H4 (cell line): ENCODE measurements at places on chromosomes 6 and 20.

GRCh38 chr20:57071283-57071731 is 195.1 kb downstream of the BMP7 start:
- no peak for DNase-seq

- DNase-seq = peak; percentile 60
Observed at GRCh38 chr20:17747431-17747846, 47.7 kb downstream of the BANF2 start.

GRCh38 chr6:63565727-63566596 is 6.3 kb upstream of the LOC128125822 start:
- no peak for DNase-seq

GRCh38 chr6:137157601-137158000 is 15.8 kb downstream of the IL22RA2 start:
- DNase-seq = no peak

GRCh38 chr6:28751514-28751913 is 172.3 kb downstream of the TRIM27 start:
- DNase-seq = no peak

GRCh38 chr6:24431045-24431451 is 28.3 kb downstream of the MRS2 start:
- peak; percentile 27 for DNase-seq

DNA sequence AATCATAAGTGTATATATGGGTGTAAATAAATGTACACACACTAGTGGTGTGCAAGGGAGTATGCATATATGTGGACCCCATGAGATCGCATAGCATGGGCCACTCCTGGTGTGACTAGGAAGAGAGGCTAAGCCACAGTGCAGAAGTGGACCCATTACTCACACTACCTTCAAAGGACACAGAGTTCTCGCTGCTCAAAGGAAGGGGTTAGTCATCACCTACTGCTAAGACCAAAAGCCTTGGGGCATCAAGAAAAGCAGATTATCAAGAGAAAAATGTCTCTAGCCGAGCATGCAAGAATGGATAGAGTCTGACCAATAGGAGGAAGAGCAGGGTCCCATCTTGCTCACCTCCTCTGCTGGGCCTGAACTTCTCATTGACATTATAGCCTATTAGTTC is 195.5 kb downstream of the MAFB start:
- peak; percentile 27 for DNase-seq

- DNase-seq = no peak
Observed at GRCh38 chr6:53889365-53889764, 94.6 kb downstream of the LRRC1 start.

- DNase-seq = no peak
Observed at GRCh38 chr6:104414723-104415122, 445.0 kb downstream of the HACE1 start.

DNA sequence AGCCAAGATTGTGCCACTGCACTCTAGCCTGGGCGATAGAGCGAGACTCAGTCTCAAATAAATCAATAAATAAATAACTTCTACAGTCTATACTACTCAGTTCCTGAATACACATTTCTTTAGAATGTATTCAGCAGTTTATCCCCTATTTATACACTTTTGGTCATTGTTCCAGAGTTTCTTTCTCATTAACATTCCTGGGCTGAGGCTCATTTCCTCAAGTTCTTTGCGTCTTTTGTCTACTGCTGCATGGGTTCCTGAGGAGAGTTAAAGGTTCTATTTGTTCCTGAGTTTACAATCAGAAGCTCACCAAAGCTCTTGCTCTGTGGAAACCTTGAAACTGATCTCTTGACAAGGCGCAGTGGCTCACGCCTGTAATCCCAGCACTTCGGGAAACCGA is 37.7 kb upstream of the SASH1 start:
- DNase-seq = no peak

DNA sequence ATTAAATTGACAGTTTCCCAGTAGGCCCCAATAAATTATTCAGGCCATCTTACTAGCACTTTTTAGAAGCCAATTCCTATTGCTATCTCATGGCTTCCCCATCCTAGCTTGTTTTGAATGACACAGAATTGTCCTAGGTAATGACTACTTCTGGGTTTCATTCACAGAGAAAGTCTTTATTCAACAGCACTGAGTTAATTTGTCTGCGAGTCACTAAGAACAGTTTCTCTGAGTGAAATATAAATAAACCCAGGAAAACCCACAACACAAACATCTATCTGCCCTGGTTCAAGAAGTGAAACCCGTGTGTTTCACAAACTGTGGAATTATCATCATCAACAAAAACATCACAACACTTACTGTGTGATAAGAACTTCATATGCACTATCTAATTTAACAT is 1366.8 kb downstream of the EPHA7 start:
- DNase-seq = no peak
